ENCODE measurements at places on chromosomes 4 and X.

- DNase-seq = no peak
Measured at GRCh38 chr4:1495416-1496115, 89.3 kb upstream of the NKX1-1 start.

GRCh38 chrX:14084466-14084865 lies 54.8 kb upstream of the GEMIN8 start:
- DNase-seq = no peak

GRCh38 chr4:2321279-2322196 lies 59.6 kb upstream of the MXD4 start:
- no peak for DNase-seq

- DNase-seq = no peak
Measured at GRCh38 chr4:165415910-165416309, 37.1 kb downstream of the CPE start.

GRCh38 chr4:118417325-118417724 lies 64.5 kb upstream of the PRSS12 start:
- DNase-seq = no peak

GRCh38 chr4:154854362-154854761 lies 73.3 kb downstream of the RBM46 start:
- DNase-seq = no peak

- no peak for DNase-seq
Measured at GRCh38 chr4:24260923-24261564, 323.3 kb downstream of the DHX15 start.

DNA sequence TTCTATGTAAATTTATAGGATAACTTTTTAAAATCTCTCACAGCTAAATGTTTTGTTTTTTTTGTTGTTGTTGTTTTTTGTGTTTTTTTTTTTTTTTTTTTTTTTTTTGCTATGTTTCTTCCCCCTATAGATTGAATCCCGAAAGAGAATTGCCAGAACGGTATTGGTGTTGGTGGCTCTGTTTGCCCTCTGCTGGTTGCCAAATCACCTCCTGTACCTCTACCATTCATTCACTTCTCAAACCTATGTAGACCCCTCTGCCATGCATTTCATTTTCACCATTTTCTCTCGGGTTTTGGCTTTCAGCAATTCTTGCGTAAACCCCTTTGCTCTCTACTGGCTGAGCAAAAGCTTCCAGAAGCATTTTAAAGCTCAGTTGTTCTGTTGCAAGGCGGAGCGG lies 4.1 kb downstream of the BRS3 start:
- DNase-seq = no peak

GRCh38 chr4:106717091-106717490 lies 319.0 kb downstream of the DKK2 start:
- DNase-seq = no peak

- DNase-seq = no peak
Measured at GRCh38 chr4:63814171-63814964, 594.9 kb downstream of the TECRL start.

DNA sequence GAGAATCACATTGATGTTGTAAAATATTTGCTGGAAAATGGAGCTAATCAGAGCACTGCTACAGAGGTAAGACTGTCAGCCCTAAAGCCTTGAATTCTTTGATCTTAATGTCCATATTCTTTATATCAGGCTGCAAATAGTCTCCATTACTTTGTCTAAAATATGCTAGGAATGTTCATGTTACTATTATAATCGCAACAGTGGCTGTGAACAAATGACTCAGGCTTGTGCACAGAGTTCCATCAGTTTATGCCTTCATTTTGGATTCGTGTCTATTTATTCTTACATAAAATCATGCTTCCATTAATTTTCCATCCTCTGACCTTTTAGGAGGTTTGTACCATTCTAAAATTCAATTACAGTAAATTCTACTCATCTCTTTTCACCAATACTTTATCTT lies 182.7 kb downstream of the ANK2 start:
- no peak for DNase-seq

DNA sequence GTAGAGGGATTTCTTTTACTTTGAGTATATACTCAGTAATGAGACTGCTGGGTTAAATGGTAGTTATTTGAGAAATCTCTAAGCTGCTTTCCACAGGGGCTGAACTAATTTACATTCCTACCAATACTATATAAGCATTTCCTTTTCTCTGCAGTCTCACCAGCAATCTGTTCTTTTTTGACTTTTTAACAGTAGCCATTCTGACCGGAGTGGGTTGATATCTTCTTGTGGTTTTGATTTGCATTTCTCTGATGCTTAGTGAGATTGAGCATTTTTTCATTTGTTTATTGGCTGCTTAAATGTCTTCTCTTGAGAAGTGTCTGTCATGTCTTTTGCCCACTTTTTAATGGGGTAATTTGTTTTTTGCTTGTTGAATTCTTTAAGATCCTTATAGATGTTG lies 43.3 kb downstream of the SPCS3 start:
- DNase-seq = no peak

GRCh38 chr4:123672987-123673386 lies 276.4 kb downstream of the SPRY1 start:
- DNase-seq = no peak

DNA sequence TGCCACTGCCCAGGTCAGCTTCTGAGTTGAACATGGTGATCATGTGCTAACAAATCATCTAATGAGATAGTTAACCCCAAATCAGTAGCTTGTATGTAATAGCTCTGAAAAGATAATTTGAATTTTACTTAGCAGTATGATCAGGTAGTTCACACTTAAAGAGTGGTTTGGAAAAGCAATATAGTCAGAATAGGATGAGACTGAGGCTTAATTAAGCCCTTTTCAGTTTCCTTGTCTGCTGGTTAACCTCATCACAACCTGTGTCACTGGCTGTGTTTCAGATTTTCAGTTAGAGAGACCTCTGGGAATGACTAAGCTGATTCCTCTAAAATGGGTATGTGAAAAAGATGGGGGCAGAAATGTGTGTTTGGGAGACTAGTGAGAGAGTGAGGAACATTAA lies 38.1 kb downstream of the GPR174 start:
- no peak for DNase-seq

Measured in SHP77 treated with DMSO at 0.1 percent for 48 hours (cell line).